ENCODE measurements at places on chromosomes 5 and 9. TPM values are rescaled to one million over a fixed set of nuclear protein-coding genes. Genes with fewer than 3 reads are reported as not detected.

DNA sequence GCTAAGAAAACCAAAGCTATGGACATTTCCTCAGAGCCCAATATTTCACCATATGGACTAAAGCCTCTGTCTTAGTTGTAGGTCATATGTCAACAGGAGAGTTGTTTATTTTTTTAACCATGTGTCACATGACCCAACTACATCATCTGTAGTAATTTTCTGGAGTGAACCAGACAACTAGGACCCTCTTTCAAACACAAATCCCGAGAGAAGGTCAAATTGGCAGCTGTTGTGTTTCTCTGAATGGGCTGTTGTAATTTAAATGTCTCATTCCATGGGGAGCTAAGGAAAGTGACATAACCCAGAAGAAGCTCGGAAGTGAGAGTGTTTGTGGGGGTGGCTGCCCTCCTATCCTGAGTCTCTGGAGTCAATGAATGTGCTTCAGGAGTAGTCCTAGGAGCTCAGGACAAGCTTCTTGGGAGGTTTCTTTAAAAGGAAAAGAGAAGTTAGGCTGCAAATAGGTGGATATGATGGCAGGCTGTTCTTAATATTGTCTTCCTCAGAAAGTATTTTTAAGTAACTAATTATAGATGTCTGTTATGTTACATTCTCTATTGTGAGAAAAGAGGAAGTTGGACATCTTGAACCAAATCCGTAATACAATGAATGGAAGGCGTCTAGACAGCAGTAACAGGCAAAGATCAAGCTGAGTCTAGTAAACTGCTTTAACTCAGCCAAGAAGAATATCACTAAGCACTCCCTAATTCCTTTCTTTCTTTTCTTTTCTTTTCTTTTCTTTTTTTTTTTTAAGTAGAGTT, 50.1 kb downstream of the TMEM167A start:
- DNase-seq = no peak

The GNA14 gene
- under 0.01 TPM for total RNA-seq

DNA sequence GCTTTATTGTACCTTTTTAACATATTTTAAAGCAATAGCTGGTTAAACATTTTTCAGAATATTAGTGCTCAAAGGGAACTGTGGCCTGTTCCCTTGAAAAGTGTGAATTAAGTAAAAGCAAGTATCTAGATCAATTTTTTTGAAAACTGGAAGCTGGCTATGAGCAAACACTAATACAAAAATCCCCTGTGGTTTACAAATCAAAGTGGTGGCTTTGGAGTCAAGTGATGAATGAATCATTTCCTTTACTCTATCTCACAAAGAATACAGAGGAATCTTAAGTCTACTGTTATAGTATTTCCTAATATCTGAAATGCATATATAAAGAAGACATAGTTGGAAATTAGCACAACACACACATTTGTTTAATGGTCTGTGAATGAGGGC, 212.4 kb upstream of the C9orf72 start:
- DNase-seq = no peak

- DNase-seq = no peak
Observed at GRCh38 chr5:158465086-158465972, 606.4 kb upstream of the CLINT1 start.

- no peak for DNase-seq
Observed at GRCh38 chr5:128750155-128750554, 212.1 kb upstream of the FBN2 start.

The CTXN3 gene
- not detected for total RNA-seq

GRCh38 chr9:76136986-76137385, 246.5 kb downstream of the PCSK5 start:
- peak; percentile 6 for DNase-seq

- no peak for DNase-seq
Observed at GRCh38 chr5:153959134-153959957, 79.4 kb downstream of the FAM114A2 start.

DNA sequence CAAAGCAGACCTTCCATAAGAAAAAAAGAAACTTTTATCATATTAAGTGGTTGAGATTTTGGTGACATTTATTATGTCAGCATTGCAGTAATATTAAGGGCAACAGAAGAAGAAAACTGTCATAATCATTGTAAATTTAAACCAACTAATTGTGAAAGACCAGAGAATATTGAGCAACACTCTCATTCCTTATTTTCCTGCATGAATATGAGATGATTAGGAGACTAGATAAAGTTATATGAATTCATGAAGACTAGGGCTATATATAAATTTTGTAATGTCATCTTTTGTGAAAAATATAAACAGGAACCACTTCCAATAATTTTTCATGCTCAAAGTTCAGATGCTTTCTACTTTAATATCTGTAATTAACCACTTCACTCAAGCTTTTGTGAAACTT, 974.5 kb upstream of the CDH10 start:
- DNase-seq = no peak

GRCh38 chr9:995781-996180, 19.3 kb downstream of the DMRT3 start:
- DNase-seq = no peak

The CBY3 gene
- 1.3 TPM for total RNA-seq

The WWC1 gene
- 0.54 TPM for total RNA-seq

DNA sequence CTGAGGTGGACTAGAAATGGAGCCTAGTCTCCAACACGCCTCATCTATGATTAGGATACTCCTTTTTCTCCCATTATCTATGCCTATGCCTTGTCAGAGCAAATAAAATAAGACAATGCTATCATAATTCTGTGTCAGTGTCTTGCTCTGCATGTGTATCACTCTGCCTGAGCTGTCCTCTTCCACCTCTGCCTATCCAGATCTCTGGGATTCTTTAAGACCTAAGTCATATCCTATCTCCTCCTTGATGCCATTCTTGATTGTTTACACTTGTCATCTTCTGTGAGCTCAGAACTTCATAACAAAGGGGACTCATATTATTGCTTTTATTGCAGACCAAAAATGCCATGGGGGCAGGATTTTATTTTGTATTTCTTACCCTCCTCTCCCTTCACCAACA, 351.2 kb upstream of the C9orf72 start:
- DNase-seq = no peak

GRCh38 chr9:105887679-105888078, 193.3 kb downstream of the TMEM38B start:
- DNase-seq = peak; percentile 50

The NEUROG1 gene
- not detected for total RNA-seq

The GABRA6 gene
- not detected for total RNA-seq

DNA sequence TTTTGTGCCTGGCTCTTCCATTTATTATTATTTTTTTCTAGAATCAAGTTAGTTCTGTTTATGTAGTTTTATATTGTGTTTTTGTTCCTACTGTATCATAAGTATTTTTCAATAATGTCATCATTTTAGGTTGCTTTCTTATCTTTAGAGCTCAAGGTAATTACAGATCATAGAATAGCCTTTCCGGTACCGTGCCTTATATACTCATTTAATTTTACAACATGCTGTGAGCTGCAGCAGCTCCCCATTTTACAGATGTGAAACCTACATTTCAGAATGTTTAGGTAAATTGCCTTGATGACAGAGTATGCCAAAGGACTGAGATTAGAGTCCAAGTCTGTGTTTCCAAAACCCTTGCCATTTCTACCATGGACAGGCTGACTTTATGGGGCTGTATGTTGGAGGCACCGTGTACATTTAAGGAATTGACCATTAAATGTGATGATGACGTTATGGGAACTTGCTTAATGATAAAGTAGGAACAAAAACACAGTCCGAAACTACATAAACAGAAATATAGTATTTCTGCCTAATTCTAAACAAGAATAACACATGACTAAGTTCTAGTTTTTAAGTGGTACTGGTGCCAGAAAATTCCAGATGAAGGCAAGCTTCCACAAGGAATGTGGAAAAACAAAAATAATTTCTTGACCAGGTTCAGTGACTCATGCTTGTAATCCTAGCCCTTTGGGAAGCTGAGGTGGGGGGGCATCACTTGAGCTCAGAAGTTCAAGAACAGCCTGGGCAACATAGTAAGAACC, 97.7 kb downstream of the IQGAP2 start:
- DNase-seq = no peak

DNA sequence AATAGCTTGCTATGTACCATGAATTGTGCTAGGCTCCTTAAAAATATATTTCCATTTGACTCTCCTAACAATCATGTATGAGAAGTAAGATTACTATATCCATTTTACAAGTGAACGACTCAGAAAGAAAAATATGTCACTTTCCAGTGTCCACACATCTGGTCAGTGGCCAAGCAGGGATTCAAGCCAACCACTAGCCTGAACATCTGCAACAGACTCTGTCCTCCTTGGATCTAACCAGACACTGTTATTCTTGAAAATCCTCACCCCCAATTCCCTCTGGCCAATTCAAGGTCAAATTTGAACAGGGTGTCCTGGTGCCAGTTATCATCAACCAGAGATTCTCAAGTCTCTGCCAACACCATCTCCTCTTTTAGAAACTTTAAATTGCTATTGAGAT, 344.1 kb upstream of the WWC1 start:
- no peak for DNase-seq

The KIF3A gene
- 1.1 TPM for total RNA-seq

DNA sequence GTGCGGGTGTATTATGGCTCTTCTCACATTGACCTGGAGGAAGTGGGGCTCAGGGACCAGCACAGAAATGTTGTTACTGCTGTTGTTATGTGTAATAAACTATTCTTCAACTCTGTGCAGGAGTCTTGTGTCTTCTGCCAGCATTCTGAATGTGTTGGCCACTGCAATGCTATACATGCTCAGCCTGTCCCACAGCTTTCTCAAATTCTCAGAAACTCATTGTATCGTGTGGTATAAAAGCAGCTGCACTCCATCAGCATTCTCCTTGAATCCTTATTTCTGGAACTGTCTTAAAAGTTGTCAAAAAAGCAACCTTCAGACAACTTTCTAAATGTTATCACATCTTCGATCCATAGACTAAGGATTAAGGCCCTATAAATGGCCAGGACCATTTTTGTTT, 72.0 kb downstream of the ZNF474 start:
- DNase-seq = no peak

The RNF224 gene
- not detected for total RNA-seq

- no peak for DNase-seq
Observed at GRCh38 chr5:15992918-15993317, 186.7 kb downstream of the MARCHF11 start.

The PCDHAC1 gene
- total RNA-seq = under 0.01 TPM
